Retinal pigment epithelial cell (primary cell): ENCODE measurements at places on chromosomes 11 and 22.

DNA sequence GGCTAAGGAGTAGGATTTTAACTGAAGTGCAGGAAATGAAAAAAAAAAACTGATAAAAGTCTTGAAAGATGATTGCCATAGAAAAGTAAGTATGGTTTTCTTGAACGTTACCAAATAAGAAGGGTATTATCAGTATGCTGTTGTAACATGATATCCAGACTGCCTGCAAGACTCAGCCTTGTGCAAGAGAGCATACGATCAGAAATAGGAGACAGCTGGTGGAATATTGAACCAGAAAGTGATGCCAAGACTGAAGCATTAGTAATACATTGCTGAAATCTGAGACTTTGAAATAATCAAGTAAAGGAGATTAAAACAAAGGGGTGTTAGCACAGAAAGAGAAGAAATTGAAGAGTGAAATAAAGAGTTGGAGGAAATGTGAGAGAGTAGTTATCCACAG lies 452.7 kb upstream of the CNTN5 start:
- no peak for DNase-seq

- DNase-seq, result no peak
These were observed 525.8 kb upstream of the FAT3 start for GRCh38 chr11:91698845-91699244.

DNA sequence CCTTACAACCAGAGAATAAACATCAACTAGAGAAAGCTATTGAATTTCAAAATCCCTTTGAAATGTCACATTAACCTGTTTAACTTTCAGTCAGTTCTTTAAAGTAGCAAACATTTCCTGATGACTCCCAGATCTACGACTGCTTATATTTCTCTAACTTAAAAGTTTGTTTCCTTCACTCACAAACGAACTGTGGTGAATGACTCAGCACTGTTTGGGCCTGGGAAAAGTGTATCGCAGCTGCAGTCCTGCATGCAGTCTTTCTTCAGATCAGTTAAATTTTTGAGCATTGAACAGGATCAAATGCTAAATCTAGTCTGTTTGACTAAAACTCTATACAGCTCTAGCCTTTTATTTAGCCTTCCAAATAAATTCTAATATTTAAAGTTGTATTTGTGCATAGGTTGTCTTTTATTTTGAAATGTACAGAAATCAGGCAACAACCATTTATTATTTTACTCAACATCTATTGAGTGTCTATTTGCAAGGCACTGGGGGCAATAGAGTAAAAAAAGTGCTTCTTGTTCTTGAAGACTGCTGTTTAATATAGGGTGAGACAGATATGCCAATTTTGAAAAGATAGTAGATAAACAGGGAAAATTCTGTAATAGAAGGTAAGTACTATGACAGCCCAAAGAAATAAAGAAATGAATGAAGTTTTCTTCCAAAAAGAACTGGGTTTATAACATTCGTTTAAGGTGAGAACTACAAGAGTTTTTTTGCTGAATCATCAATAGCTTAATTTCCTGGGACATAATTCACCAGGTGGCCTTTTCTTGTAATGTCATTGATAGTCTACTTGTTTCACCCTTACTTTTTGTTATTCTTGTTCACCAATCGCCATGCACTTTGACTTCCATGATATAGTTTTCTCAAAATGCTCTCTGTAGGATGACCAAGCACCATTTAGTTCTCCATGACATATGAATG lies 235.4 kb downstream of the METTL15 start:
- peak; percentile 46 for DNase-seq

DNA sequence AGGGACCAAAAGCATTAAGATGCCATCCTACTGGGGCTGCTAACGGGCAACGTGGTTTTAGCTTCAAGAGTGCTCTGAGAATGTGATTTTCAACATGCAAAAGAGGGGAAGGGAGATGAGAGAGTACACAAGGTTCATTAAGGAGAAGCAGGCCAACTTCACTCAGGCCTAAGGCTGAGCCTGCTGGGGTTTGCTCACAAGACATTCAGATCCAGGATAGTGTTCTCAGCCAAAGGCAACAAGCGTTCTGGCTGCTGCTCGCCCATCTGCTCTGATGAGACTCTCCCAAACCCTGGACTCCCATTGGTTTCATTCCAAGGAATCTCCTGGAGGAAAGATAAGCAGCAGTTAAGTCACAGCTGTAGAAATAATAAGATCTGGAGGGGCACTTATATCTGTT lies 23.6 kb upstream of the UPB1 start:
- DNase-seq, result no peak

- no peak for DNase-seq
These were observed 25.8 kb downstream of the LAYN start for GRCh38 chr11:111566324-111566723.

- DNase-seq, result no peak
These were observed 1.8 kb downstream of the YWHAH start for GRCh38 chr22:31945971-31946680.

DNA sequence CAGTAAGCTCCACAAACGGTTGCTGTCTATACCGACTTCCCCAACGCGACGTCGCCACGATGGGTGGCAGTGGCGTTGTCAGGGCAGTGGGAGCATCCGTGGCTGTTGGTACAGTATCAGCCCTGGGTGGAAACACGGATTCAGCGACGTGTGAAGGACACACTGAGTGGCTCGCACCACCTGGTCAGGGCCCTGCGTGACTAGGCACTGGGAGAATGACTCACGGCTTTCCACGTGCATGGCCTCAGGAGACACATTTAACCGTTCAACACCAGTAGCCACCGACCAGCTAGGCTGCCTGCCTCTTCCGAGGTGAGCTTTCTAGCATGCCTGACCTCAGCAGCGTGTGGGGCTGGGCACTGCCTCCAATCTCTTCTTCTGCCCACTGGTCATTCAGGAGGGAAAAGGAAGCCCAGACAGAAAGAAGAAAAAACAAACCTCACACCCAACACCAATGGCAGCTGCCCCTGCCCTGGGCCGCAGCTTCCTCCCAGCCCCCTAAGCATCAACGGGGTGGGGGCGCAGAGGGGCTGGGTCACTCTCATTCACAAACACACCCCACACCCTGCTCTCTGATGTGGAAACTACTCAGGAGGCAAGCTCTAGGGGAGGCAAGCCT lies 59.0 kb downstream of the MYH9 start:
- DNase-seq, result peak; percentile 85

DNA sequence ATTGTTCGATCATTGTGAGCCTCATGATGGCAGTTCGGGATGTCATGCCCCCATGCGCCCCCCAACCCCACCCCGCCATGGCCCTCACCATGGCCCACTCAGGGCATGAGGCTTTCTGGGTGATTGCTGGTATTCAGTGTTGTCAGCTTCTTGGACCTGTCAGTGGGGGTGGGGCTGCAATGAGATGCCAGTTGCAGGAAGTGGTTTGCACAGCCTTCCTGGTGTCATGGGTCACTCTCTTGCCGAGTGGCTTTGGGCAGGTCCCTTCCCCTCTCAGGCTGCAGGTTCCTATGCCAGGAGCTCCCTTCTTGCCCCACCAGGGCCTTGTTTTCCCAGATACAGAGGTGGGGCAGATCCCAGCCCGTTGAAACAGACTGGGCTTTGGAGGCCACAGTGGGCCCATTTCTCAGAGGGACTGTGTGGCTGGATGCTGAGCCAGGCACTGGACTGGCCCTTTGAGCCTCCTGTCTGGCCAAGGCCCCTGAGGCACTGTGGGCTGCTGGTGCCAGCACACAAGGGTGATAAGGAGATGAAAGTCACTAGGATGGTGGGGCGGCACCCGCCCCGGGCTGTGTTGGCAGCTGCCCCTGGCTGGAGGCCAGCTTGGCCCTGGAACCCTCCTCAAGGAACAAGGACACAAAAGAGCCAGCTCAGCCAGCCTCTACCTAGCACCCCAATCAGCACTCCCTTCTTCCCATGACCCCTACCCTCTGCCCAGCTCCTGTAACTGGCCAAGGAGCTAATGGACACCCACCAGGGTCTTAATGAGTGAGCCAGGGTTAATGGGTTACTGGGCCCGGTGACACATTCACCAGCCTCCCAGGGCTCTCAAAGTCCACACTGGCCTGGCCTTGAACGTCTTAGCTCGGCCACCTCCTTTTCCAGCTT lies 1.5 kb upstream of the GGT1 start:
- no peak for DNase-seq

DNA sequence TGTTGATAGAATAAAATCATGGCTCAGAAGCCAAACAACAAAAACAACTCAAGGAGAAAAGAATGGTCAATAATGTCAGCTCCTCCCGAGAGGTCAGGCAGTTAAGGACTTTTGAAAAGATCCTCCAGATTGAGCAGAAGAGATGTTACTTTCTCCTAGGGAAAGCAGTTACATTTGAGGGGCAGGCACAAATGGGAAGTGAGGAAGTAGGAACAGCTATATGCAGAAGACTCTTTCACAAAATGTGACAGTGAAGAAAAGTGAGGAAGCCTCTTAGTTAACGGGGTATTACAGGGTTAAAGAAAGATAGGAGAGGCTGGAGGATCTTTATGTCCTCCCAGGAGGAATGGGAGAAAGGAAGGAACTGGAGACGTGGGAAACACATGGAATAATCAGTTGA lies 3.4 kb downstream of the DCHS1 start:
- no peak for DNase-seq

- DNase-seq, result no peak
These were observed 15.9 kb downstream of the MOGAT2 start for GRCh38 chr11:75733431-75734107.

DNA sequence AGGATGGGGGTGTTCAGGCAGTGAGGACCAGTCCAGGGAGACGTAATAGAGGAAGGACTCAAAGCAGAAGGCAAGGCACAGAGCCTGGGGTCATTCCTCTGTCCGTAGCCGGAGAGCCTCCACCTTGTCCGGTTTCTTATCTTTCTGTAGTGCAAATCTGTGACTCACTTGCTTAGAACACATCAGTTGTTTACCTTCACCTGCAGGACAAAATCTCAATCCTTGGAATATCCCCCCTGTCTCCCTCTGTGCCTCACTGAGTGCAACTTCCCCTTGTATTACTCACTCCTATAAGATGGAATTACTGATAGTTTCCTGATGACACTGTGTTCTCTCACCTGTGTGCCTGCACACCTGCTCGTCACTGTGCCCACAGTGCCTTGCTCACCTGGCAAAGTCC lies 20.4 kb upstream of the TTC12 start:
- no peak for DNase-seq

DNA sequence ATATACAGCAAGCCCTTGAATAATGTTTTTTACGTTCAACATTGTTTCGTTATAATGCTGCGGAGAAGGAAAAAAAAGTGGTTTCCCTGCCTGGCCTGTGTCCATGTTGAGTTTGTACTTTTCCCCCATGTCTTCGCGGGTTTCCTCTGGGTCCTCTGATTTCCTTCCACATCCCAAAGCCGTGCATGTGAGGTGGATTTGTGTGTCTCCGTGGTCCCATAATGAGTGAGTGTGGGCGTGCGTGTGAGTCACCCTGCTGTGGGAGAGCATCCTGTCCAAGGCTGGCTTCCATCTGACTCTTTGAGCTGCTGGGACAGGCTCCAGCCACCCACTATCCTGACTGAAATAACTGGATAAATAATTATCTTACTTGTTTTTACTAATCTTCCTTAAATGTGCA lies 29.6 kb upstream of the SNX19 start:
- DNase-seq, result peak; percentile 11

DNA sequence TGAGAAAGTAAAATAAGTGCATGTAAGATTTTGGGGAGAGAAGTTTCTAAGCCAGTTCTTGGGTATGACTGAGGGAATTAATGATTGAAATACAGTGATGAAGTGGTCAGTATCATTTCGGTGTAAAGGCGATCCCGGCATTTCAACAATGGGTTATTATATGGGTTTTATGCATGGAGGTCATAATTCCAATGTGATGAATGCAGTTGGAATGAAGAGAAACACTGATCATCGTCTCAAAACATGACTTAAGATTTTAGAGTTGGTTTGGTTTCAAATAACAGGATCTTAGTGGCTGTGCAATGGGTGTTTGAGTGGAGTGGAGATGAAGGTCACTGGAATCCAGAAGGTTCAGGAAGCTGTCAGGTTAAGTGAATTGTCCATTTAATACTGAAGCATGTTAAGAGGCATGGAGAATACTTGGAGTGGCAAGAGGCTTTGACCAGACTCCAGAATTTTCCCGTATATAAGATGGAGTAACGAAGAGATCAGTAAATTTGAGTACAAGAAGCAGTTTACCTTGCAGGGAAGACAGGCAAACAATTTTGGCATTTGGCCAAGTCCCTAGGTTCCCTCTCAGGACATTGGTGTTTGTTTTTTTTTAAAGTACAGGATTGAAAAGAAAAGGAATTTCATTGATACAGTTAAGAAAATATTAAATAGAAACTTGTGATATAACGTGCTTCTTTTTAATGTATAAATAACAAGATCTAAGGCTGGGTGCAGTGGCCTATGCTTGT lies 96.4 kb upstream of the BIRC3 start:
- no peak for DNase-seq

DNA sequence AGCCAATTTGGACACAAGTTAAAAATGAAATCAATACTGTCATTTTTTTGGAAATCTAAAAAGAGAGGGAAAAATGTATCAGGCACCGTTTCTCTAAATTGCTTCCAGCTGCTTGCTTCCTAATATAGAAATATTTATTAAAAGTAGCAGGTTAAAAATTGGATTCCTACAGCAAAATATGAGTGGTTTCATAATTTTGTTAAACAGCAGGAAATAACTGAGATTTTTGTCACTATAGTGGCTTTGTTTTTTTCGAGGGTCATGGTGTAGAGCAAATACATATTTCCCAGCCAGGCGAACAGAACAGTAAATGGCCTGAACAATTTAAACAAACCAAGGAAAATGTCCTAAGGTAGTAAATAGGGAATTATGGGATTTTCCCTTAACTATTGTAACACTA lies 159.7 kb downstream of the DDX10 start:
- no peak for DNase-seq

GRCh38 chr11:84871116-84871515 lies 756.0 kb downstream of the DLG2 start:
- no peak for DNase-seq

DNA sequence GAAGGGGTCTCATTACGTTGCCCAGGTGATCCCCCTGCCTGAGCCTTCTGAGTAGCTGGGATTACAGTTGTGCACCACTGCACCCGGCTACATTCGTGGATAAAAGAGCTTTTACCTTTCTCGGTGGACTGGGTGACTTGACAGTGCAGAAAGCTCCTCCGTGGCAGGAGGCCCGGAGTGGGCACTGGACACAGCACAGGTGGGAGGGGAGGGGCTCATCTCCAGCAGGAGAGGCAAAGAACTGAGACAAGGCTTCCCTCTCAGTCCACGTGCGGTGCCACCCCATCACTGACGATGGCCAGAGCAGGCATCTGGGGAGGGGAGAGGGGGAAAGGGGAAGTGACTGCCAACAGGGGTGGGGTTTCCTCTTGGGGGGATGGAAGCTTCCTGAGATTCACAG lies 118.4 kb downstream of the SHANK2 start:
- no peak for DNase-seq

GRCh38 chr11:103486604-103487003 lies 377.4 kb downstream of the DYNC2H1 start:
- no peak for DNase-seq

DNA sequence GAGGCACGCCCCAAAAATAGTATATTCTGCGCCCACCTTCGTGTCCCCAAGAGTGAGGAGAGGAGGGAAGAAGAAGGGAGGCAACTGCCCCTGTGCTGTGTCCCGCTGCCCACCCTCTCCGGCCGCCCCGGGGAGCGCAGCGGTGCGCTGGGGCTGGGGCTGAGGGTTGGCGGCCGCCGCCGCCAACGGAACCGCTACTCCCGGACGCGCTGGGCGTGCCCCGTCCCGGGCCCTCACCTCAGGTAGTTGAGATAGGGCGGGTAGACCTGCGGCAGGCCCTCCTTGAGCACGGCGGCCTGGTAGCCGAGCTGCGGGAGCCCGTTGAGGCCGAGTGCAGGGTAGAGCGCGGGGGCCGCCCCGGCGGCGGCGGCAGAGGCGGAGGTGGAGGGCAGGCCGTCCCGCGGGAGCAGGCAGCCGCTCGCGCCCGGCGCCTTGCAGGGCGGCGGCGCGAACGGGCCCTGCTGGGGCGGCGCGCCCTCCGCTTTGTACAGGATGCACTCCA lies 2.4 kb downstream of the PGR start:
- no peak for DNase-seq
